ENCODE measurements at places on chromosomes 3 and 15.

DNA sequence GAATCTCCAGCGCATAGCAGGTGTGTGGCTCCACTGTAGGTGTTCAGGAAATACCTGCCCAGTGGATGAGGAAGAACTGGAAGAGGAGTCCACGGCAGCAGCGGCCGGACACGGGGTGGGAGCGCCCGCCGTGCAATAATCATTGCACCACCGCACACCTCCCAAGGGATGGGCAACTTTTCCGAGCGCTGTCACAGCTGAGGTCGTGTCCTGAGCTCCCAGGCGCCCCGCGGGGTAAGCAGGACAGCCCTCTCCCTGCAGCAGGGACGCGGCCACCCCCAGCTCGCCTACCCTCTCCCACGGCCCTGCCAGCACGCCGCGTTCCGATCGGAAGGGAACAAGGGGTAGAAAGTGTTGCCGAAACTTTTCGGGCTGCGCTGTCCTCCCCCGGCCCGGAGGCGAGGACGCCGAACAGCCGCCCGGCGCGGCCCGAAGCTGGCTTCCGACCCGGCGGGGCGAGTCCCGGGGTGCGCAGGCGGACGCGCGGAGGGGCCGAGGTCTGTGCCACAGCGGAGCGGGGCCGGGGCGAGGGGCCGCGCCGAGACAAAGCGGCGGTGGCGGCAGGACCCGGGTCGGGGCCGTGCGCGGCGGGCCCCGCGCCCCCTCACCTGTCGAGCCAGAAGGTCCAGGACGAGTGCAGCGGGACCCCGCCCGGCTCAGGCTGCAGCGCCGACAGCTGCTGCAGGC is 475 bp downstream of the EIF4E3 start:
- no peak for DNase-seq

DNA sequence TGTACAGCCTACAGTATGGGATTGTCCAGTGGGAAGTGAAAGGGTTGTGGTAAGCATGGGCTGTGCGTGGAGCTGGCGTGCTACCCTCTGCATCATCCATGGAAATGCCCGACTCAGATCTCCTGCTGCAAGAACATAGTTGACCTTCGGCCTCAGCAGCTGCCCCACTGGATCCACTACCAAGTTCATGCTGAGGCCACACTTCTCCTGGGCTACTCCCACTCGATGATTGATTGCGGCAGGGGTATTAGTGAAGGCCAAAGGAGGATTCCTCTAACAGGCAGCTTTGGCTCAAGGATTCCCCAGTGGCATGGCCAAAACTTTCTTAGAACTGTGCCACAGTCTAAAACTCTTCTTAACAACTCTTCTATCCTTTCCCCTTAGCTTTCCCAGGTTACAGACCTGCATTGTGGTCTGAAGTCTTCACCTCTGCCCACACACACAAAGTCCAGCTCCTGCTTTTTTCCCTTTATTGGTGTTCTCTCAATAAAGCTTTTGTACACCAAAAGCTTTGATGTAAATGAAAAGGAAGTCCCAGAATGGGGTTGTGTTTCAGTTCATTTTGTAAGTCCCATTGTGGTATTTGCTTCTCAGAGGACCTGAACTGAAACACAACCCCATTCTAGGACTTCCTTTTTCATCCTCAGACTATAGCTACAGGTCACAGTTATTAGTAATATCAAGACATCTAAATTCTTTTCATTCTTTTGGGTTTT is 4.9 kb upstream of the TBC1D5 start:
- no peak for DNase-seq

DNA sequence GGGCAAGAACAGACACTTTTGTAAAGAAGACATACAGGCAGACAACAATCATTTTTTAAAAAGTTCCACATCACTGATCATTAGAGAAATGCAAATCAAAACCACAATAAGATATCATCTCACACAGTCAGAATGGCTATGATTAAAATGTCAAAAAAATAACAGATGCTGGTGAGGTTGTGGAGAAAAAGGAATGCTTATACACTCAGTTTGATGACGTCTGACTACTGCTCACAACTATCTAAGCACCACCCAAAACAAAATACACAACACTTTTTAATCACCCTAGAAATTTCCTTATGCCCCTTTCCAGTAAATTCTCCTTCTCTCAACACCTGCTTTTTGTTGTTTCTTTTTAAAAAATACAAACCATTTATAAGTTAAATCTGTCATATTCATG is 228.8 kb downstream of the ISL2 start:
- no peak for DNase-seq

DNA sequence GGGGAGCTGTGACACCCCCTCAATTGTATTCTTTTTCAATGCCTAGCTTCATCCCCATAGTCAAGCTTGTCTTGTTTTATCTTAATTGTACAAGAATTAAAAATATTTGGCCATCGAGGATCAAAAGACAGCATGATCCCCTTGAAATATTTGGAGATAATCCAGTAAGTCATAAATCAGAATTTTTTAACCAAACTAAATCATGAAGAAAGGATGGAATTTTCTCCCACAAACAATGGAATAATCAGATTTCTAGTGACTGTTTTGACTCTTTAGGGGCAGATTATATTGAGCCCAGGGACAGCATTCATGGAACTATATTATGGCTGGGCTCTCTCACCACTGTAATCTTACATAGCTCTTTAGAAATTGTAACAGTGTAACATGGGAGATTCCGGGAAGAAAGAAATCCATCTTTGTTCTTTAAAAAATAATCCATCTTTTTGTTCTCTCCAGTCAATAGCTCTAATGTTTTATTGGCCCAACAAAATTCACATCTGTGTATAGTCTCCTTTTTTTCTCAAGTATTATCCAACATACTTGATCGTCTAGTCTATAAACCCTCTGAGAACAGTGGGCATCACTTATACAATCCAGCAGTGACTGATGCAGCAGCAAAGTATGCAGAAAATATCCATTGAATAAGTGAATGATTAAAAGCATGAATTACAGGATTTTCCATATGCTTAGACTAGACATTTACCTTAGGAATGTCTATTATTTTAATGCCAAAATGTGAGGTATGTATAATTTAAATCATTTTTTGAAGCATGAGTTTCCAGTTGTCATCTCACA is 277.0 kb upstream of the PLSCR5 start:
- no peak for DNase-seq

DNA sequence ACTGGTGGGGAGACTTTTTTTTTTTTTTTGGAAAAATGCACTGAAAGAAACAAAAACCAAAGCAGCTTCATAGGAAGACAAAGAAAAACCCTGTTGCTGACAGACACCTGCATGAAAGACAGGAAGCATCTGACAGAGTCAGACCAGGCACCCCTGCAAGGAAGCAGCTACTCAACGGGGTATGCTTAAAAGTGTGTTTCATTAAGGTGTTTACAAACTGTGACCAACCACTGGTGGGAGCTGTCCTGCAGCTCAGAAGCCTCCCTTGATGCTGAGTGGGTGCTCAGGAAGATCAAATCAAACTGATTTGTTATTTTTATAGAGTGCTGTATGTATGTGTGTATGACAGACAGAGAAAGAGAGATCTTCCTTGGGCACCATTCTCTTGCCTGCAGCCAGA is 34.7 kb upstream of the AGBL1 start:
- DNase-seq: no peak

DNA sequence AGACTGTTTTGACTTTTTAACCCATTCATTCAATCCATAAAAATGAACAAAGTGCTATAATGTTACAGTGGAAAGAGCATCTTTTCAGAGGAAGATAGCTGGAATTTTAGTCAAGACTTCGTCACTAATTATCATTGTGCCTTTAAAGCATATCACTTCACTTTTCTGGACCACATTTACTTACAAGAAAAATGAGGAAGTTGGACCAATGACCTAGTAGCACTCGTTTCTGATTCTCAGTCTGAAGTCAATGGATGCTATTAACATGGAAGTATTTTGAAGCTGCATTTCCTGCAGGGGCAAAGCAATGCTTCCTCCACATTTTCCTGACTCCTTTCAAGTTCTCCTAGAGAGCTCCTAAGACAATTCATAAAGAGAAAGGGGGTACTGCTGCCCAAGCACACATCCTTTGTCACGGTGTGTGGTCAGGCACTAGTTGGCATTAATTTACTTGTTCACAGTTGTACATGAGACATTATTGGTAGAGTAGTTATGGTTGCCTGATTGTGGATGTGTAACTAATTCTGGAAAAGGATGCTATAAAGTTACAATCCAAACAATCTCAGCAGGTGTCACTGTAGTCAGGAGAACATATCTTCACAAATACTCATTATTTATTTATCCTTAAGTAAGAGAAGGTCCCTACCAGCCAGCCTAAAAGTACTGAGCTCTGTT is 1049.1 kb downstream of the FHIT start:
- DNase-seq: no peak

GRCh38 chr15:70323111-70323851 is 225.6 kb upstream of the TLE3 start:
- no peak for DNase-seq

- no peak for DNase-seq
These were observed 45.8 kb upstream of the CCDC174 start for GRCh38 chr3:14605744-14606143.

DNA sequence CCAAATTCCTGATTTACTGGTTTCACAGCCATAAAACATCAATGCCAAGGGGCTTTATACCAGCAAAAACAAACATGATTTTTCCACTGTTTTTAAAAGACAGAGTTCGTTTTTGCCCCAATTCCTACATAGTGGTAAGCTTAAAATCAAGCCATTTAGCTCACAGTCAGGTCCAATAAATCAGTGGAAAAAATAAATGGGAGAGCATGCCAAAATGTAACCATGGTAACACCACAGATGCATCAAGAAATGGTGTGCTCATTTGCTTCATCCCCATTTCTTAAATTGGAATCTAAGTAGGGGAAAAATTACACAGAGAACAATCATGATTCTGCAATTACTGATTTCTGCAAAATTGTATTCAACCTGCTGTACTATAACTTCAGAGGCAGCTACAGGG is 418.8 kb downstream of the MAGI1 start:
- DNase-seq: no peak

DNA sequence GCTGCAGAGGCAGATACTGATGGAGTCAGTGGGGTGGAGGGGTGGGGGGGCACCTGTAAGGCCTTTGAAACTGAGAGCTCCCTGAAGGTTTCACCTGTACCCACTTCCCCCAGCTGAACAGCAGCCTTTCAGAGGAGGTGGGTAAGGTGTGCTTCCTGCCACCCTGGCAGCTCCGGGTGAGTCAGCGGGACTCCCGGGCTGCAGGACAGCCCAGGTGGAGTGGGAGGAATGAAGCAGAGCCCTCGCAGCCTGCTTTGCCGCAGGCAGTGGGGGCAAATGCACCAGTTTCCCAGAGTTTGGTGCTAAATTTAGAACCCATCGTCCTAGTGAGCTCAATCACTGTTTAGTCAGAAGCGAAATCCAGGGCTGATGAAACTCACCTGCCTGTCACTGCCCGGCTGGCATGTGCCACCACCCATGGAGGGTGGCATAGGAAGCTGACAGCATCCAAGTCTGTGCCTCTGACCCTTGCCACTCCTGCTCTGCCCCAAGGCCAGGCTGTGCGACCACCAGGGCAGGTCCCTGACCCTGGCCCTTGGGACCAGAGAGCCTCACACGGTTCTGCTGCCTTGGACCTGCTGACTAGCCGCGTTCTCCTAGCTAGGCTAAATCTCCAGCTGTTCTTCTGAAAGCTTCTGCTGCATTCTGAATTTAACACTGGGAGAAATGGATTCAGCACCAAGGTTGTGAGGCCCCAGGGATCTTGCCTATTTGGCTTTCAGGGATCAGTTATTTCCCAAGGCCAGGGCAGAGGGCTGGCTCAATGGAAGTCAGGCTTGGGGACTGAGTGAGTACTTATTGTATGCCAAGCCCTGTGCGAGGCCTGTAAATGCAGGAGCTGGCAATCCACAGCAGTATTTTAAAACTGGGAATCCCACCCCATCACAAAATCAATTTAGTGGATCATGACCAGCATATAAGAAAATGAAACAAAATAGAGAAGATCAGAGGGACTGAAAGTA is 67.3 kb upstream of the RASGRF1 start:
- DNase-seq: no peak

GRCh38 chr3:107468782-107469181 is 54.0 kb upstream of the BBX start:
- DNase-seq: no peak

- DNase-seq: no peak
These were observed 420.2 kb downstream of the FOXP1 start for GRCh38 chr3:71163198-71163918.

DNA sequence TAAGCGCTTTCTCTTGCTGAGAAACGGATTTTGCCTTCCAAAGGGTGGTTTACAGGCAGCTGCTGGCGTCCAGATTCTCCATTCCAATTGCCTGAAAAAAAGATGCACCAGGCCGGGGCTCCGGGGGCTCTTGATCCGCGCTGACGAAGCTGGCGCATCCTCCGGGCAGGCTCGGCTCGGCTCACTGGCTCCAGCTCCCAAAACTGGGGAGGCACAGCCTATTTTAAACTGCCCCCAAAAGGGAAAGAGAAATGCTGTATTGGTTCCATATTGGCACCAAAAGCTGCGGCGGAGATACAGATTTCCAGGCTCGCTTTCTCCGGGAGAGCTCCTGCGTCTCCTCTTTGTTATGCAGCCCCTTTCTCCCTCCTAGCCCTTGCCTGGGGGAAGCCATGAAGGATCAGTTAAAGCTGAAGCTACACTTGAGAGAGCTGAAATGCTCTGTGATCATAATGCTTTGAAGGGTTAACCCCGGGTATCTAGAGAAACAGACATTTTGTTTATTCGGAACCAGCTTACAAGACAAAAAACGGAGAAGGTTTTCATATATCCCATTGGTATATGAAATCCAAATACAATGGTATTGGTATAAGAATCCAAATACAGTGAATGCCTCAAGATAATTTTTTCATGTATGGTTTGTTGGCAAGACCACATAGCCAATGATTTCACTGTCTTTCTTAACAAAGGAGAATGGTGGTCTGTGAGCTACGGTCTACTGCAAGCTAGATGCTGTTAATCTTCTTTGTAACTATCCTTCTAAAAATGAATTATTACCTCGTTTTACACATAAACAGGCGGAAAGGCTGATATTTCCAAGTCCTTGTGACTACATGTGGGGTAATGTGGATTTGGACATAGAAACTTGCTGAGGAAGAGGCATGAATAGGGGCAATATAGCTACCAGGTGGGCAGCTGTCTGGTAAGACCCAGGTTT is 693 bp downstream of the CD200 start:
- no peak for DNase-seq

- no peak for DNase-seq
These were observed 114.1 kb upstream of the FRMD4B start for GRCh38 chr3:69499899-69500421.

- DNase-seq: no peak
These were observed 104.9 kb downstream of the LINGO1 start for GRCh38 chr15:77527831-77528231.

DNA sequence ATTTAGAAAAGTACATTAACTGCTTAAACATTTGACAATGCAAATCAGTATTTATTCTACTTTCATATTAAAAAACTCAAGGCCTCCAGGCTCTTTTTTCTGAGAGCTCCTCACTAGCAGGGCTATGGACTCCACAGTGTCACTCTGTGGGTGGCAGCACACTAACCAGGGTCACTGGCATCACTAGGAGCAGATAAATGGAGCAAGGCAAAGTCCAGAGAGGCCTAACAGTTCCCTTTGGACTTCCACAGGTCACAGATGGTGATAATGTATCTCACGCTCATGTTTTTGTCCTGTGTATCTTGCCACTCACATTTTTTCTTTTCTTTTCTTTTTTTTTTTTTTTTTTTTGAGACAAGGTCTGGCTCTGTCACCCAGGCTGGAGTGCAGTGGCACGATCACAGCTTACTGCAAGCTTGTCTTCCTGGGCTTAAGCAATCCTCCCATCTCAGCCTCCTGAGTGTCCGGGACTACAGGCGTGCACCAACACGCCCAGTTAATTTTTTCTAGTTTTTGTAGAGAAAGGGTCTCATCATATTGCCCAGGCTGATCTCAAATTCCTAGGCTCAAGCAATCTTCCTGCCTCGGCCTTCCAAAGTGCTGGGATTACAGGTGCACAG is 7.8 kb downstream of the SPG21 start:
- DNase-seq: no peak

GRCh38 chr15:80732167-80732566 is 37.1 kb downstream of the ABHD17C start:
- DNase-seq: no peak
